SJSA1 (cell line): ENCODE measurements at places on chromosomes 7 and 10. TPM values are rescaled to one million over a fixed set of nuclear protein-coding genes. Genes with fewer than 3 reads are reported as not detected.

DNA sequence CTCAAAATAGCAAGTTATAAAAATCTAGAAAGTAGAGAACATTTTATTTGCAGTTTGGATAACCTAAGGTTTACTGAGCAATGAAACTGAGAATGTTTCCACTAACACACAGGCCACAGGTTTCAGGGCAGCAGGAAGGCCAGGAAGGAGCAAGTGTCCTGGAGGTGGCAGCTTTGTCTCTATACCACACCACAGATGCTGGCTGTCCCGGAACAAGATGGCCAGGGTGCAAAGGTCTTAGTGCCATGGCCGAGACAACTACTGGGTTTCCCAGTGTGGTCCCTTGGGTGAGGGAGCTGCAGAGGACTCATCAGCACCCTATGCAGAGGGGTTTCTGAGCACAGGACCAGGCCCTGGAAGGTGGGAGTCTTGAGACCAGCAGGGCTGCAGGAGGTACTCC lies 92.0 kb downstream of the CTBP2 start:
- H3K27me3 ChIP-seq, result no peaks in the 10 kb centered on the region
- DNase-seq, result no peak
- H3K4me3 ChIP-seq, result no peak overlapping the region
- H3K27ac ChIP-seq, result no peak overlapping the region

DNA sequence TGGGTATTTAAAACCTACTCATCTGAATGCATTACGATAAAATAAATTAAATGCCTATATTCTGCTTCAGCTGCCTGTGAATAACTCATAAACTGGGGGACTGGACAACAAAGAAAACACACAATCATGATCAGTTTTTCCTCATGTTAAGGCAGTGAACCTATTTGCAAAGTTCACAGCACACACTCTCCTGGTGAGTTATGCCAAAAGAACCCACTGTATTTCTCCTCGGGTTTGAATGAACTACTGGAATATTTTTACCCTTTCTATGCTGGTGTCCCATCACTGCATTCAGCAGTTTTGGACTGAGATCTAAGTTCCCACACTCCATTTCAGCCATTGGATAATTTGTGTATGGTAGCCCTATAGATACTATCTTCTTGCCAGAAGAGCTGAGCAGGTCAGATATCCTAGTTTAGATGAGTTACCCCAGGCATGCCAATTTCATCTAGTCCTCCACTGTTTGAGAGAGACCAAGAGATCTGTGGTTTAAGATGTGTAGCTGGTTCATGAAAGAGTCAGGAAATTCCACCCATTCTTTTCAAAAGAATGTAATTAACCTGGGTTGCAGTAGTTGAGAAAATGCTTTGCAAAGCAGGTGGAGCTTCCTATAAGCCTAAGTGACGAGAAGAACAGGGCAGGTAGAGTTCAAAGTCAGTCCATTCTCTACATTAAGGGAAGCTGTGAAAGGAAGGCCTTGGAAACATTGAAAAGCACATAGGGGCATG lies 101.7 kb downstream of the PLXDC2 start:
- DNase-seq, result no peak
- no peak overlapping the region for H3K27ac ChIP-seq
- no peaks in the 10 kb centered on the region for H3K36me3 ChIP-seq
- H3K27me3 ChIP-seq, result no peaks in the 10 kb centered on the region

The PANK1 gene
- total RNA-seq, result 4.6 and 6.7 TPM in 2 replicates

The FFAR4 gene
- total RNA-seq, result not detected in 2 replicates

DNA sequence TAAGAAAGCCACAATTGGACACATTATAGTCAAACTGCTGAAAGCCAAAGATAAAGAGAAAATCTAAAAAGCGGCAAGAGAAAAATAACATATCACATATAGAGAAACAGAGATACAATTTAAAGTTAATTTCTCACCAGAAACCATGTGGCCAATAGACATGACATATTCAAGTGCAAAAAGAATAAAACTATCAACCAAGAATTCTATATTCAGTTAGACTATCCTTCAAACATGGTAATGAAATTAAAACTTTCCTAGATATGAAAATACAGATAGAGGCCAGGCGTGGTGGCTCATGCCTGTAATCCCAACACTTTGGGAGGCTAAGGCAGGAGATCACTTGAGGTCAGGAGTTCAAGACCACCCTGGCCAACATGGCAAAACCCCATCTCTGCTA lies 129.1 kb upstream of the RNF32 start:
- H3K27me3 ChIP-seq, result no peaks in the 10 kb centered on the region
- H3K4me1 ChIP-seq, result no peaks in the 10 kb centered on the region
- DNase-seq, result no peak
- H3K36me3 ChIP-seq, result no peaks in the 10 kb centered on the region
- H3K4me3 ChIP-seq, result no peak overlapping the region

DNA sequence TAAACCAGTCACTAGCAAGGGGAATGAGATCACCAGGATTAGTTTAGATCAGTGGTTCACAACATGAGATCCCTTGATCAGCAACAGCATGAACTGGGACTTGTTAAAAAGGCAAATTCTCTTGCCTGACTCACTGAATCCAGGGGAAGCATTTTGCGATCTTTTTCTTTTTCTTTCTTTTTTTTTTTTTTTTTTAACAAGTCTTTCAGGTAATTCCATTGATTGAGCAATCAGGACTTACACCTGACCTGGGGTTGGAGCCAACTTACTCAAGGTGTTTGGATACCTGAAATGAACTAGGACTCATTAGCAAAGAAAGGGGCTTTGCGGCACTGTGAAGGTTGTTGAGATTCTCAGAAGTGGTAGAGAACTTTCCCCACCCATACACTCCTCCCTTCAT lies 47.1 kb upstream of the PRR15 start:
- H3K36me3 ChIP-seq, result no peaks in the 10 kb centered on the region
- no peak for DNase-seq
- no peaks in the 10 kb centered on the region; the same call in 1 of the 2 replicates for H3K27me3 ChIP-seq
- no peak overlapping the region for H3K4me3 ChIP-seq
- no peaks in the 10 kb centered on the region for H3K4me1 ChIP-seq
- H3K27ac ChIP-seq, result no peak overlapping the region

The CALML5 gene
- total RNA-seq, result not detected in 2 replicates

GRCh38 chr7:50226669-50227068 lies 77.8 kb upstream of the IKZF1 start:
- no peak overlapping the region for H3K27ac ChIP-seq
- no peak overlapping the region for H3K4me3 ChIP-seq
- no peak for DNase-seq
- H3K27me3 ChIP-seq, result no peaks in the 10 kb centered on the region

The NANOS1 gene
- 0.71 and 2.7 TPM in 2 replicates for total RNA-seq

- H3K4me1 ChIP-seq, result peaks cover 15% of the 10 kb centered on the region
- no peak overlapping the region for H3K27ac ChIP-seq
- peak; percentile 39 for DNase-seq
Observed at GRCh38 chr10:123007558-123008354, 839 bp downstream of the IKZF5 start.

GRCh38 chr7:47809387-47809786 lies 138.9 kb downstream of the PKD1L1 start:
- no peaks in the 10 kb centered on the region for H3K27me3 ChIP-seq
- no peaks in the 10 kb centered on the region for H3K36me3 ChIP-seq
- H3K27ac ChIP-seq, result no peak overlapping the region
- peaks cover 15% of the 10 kb centered on the region; the same call in 1 of the 2 replicates for H3K4me1 ChIP-seq
- H3K4me3 ChIP-seq, result no peak overlapping the region
- no peak for DNase-seq

The ACBD7 gene
- total RNA-seq, result 7.3 and 9.1 TPM in 2 replicates

DNA sequence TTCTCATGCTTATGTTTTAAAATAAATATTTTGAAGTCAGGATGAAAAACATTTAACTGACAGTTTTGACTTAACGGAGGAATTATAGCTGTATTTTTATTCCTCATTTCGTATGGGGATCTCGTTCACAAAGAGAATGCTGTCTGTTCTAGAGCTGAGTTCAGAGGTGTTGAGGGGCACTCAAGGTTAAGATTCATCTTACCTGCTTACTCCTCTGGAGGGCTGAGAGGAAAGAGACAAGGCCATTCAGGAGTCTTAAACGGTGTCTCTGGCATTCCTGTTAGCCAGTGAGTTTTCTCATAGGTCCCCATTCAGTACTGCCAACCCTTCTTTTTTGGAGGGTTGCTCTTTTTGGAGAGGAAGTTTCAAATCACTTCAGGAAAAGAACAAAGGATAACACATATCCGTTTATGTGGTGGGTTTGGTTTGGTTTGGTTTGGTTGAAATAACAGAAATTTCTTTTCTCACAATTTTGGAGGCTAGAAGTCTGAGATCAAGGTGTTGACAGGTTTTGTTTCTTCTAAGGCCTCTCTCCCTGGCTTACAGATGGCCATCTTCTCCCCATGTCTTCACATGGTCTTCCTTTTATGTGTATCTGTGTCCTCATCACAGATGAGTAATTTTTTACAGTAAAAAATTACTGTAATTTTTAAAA lies 23.1 kb downstream of the CALHM2 start:
- no peak overlapping the region for H3K27ac ChIP-seq
- H3K36me3 ChIP-seq, result peaks cover 84% of the 10 kb centered on the region
- H3K4me3 ChIP-seq, result no peak overlapping the region

- H3K27ac ChIP-seq, result no peak overlapping the region
- no peak overlapping the region for H3K4me3 ChIP-seq
- H3K4me1 ChIP-seq, result peaks cover 17% of the 10 kb centered on the region
- H3K36me3 ChIP-seq, result peaks cover 46% of the 10 kb centered on the region
- H3K27me3 ChIP-seq, result no peaks in the 10 kb centered on the region
Observed at GRCh38 chr10:114831186-114831867, 9.7 kb downstream of the FHIP2A start.

DNA sequence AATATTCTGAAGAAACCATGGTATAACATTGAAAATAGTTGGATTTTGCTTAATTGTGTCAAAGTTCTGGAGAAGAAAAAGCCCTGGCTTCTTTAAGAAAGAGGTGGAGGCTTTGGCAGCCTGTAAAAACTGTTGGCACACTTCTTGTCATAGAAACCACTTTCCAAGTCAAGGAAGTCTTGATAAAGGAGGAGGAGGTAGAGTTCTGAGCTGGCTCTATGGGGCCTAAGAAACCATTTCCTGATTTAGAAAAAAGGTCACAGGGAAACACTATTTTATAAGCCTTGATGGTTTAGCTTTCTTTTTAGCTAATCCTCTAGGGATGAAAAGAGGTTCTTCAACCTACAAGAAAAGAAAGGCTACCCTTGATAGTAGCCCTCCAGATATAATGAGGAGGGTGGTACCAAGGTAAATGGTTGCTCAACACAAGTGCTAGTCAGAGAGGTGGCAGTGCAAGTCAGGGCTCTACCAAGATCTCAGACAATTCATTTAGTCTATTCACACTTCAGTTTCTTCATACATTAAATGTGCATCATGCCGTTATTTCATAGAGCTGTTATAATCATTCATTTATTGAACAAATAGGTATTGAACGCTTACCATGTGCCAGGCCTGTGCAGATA lies 346.9 kb downstream of the RNLS start:
- no peak overlapping the region for H3K27ac ChIP-seq
- H3K27me3 ChIP-seq, result no peaks in the 10 kb centered on the region
- no peaks in the 10 kb centered on the region for H3K4me1 ChIP-seq
- DNase-seq, result no peak

The GIMAP8 gene
- total RNA-seq, result not detected in 2 replicates

DNA sequence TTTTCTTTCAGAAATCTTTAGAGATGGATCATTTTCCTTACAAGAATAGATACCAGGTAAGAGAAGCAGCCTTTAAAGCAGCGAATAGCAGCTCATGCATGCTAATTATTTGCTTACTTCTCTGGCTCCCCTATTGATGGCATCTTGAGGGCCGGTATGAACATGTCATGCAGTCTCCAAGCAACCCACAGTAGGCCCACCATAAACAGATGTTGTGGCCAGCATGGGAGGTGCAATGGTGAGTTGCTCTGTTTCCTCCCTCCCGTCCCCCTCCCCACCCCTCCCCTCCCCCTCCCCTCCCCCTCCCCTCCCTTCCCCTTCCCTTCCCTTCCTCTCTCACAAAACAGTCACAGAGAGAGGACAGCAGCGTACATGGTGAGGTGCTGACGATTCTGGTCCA lies 9.7 kb upstream of the ZNF273 start:
- H3K36me3 ChIP-seq, result no peaks in the 10 kb centered on the region
- H3K4me3 ChIP-seq, result no peak overlapping the region
- H3K27ac ChIP-seq, result no peak overlapping the region
- DNase-seq, result no peak
- H3K27me3 ChIP-seq, result no peaks in the 10 kb centered on the region
- H3K4me1 ChIP-seq, result no peaks in the 10 kb centered on the region

GRCh38 chr10:80460399-80461207 lies 6.5 kb downstream of the TSPAN14 start:
- H3K4me3 ChIP-seq, result no peak overlapping the region
- no peaks in the 10 kb centered on the region for H3K27me3 ChIP-seq
- 0 out of 2 replicates have a peak overlapping the region, but pooled peaks have one; percentile 4 for H3K27ac ChIP-seq
- DNase-seq, result no peak
- H3K4me1 ChIP-seq, result peaks cover 100% of the 10 kb centered on the region
- H3K36me3 ChIP-seq, result peaks cover 38% of the 10 kb centered on the region

GRCh38 chr7:5677538-5678294 lies 103.7 kb downstream of the RNF216 start:
- no peak overlapping the region for H3K27ac ChIP-seq
- peak; percentile 63 for DNase-seq
- no peak overlapping the region for H3K4me3 ChIP-seq
- H3K36me3 ChIP-seq, result peaks cover 45% of the 10 kb centered on the region
- H3K4me1 ChIP-seq, result peaks cover 47% of the 10 kb centered on the region
- H3K27me3 ChIP-seq, result no peaks in the 10 kb centered on the region

DNA sequence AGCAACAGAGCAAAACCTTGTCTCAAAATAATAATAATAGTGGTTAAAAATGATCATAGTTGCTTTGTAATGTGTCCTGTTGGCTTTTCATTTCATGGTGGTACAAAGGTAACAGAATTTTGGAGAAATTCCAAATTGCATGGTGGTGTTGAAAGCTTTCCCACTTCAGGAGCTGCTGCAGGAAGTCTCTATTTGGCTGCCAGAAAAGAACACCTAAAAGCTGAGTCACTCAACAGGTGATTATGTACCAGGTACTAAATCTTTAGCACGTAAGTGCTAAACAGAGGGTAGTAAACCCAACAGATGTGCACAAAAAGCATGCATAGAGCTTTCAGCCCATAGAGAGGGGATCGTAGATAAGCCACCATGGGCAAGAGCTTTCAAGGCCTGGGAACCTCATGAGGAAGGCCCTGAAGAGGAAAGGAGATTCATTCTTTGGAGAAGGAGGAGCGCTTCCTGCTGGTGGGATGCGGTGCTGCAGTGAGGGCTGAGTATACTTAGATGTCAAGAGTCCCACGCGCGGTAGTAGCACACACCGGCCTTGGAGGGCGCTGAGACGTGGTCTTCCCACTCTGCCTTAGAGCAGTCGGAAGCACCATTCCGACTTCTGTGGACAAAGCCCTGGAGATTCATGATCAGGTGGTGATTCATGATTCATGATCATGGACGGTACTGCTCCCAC lies 118.7 kb downstream of the RALA start:
- H3K27ac ChIP-seq, result no peak overlapping the region
- H3K36me3 ChIP-seq, result peaks cover 6% of the 10 kb centered on the region
- H3K4me1 ChIP-seq, result peaks cover 14% of the 10 kb centered on the region
- DNase-seq, result no peak
- H3K4me3 ChIP-seq, result no peak overlapping the region

DNA sequence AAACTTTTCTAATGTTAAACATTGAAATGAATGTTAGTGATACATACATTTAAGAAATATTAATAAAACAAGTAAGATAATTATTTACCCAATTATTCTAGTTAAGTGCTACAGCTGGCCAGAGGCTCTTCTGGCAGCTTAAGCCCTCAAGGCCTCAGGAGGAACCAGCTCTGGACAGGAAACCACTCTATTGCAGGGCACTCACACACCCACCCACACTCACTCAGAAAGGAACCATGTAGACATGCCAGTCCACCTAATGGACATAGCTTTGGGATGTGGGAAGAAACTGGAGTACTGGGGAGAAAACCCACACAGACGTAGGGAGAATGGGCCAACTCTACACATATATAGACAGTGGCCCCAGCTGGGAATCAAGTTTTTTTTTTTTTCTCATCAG lies 28.2 kb downstream of the UMAD1 start:
- no peaks in the 10 kb centered on the region for H3K27me3 ChIP-seq
- no peak overlapping the region for H3K27ac ChIP-seq
- DNase-seq, result no peak

The OR2A5 gene
- total RNA-seq, result not detected in 2 replicates
